ENCODE measurements at places on chromosomes 3 and 15.
A peak's percentile ranks its signal among the peaks of the same experiment; 100 is the strongest.

- peak; percentile 81 for DNase-seq
Observed at GRCh38 chr3:99637368-99638111, 854 bp upstream of the COL8A1 start.

GRCh38 chr3:4336850-4337546 lies 33.8 kb downstream of the SETMAR start:
- no peak for DNase-seq

DNA sequence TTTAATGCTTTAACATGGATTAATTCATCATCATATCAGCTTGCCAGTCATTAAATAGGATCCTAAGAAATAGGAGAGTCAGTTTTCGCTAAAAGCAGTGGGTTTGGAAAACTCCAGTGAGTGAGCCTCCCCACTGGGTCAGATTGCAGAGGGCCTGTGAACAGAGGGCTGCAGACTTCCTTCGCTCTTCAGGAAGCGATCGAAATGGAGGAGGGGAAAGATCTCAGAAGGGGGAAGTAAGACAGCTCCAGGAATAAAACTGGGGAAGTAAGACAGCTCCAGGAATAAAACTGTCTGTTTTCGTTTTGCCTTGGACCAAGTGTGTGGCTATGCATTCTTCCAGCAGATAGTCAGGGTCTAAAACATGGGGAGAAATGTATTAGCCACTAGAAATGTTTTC lies 124.8 kb upstream of the C15orf61 start:
- no peak for DNase-seq

- DNase-seq, result no peak
Observed at GRCh38 chr15:48020166-48020565, 100.6 kb upstream of the SLC24A5 start.

DNA sequence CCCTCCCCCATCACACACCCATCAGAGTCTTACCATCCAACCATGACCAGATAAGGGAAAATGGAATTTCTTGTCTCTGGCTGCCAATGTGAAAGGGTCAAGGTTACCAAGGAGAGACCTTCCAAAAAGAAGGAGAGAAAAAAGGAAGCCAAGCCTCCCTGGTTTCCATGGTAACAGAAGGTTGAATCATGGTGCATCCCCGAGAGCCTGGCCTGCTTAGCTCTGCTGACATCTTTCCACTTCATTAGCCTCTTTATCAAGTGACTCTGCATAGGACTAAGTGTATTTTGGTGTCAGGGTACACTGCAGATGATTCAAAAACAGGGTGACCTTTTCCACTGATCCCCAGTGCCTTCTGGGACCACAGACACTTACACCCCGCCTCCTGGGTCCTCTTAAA lies 225.7 kb upstream of the PPP2R3A start:
- peak; percentile 23 for DNase-seq

DNA sequence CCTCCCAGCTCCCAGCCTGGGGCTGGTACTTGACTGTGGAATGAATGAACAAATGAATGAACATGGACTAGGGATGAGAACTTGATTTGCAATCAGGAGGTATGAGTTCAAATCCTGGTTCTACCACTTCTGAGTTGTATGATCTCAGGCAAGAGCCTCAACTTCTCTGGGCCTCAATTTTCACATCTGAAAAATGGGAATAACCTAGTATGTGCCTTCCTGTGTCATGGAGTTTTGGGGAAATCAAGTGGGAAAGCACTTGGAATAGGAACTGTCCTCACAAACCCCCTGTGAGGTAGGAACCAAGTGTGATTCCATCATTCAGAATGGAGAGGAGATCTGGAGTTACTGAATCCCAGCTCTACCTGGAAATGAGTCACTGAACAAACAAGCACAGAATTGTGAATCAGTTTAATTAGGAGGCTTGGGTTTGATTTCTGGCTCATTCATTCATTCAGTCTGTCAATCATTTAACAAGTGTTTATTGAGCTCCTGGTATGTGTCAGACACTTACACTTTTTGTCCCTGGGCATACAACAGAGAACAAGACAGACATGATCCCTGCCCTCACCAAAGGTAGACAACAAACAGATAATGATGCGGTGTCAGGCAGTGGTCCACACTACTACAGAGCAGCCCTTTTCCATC lies 29.7 kb downstream of the DNASE1L3 start:
- DNase-seq, result peak; percentile 91

- peak; percentile 33 for DNase-seq
Observed at GRCh38 chr3:153166206-153166605, 4.2 kb downstream of the RAP2B start.

- DNase-seq, result no peak
Observed at GRCh38 chr15:39304931-39305728, 275.7 kb upstream of the THBS1 start.
